ENCODE measurements at places on chromosomes 2 and 18.

GRCh38 chr2:30305235-30305634, 73.9 kb downstream of the LBH start:
- no peak for DNase-seq

DNA sequence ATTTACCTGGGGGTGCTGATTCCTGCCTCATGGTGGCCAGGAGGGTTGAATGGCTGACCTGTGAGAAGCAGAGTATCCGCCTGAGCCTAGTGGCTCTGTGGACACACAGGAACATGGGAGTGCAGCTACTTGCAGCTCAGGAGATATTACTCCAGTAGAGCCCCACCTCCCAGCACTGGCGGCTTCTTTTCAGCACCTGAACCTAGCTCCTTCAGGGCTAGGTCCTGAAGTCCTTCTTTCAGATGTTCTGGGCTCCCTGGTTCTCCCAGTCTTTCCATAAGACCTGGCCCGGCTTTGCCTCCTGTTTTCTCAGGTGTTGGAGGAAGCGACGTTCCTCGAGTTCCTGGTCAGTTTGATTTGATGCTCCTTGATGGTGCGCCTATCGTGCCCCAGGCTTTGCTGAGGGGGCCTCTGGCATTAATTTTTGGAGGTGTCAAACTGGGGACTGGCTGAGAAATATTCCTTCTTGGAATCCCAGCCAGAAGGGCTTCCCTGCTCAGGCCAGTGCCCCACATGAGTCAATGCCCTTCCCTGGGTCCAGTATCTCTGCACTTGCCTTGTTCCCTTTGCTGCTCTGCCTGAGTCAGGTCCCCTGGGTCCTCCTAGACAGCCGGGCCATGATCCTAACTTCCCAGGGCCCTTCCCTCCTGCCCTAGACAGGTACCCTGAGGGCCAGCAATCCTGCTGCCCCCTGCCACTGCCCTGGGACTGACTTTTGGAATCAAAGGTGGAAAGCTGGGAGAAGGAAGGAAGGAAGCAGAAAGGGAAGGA, 110.7 kb upstream of the HAAO start:
- DNase-seq = no peak

DNA sequence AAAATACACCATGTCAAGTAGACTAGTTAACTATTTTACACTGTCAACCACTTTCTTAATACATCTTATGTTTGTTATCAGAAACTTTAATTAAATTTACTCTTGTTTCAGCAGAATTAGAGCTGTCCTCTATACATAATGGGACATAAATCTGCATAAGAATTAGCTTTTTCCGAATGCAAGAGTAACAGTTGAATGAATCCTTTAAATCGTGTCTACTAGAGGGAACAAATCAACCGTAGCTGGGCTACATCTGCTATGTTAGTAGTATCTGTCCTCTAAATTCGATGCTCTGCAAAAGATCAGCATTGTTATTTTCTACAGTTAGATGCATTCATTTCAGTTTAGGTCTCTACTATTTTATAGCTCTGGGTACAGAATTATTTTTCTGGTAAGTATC, 1090.6 kb downstream of the DPP10 start:
- DNase-seq = no peak

GRCh38 chr18:25832001-25832604, 258.3 kb downstream of the SS18 start:
- peak; percentile 11 for DNase-seq

DNA sequence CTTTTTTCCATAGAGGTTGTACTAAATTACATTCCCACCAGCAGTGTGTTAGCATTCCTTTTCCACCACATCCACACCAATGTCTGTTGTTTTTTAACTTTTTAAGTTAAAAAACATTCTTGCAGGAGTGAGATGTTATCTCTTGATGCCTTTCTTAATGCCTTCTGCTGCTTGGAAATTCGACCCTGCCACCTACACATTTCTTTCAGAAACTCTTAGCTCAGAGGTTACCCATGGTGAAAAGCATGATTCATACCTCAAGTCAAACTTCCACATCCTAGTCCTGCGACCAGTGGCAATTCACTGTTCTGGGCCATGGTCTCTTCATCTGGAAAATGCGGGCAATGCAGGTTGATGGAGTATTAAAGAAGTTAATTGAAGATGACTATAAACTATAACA, 12.7 kb upstream of the HNMT start:
- DNase-seq = no peak

DNA sequence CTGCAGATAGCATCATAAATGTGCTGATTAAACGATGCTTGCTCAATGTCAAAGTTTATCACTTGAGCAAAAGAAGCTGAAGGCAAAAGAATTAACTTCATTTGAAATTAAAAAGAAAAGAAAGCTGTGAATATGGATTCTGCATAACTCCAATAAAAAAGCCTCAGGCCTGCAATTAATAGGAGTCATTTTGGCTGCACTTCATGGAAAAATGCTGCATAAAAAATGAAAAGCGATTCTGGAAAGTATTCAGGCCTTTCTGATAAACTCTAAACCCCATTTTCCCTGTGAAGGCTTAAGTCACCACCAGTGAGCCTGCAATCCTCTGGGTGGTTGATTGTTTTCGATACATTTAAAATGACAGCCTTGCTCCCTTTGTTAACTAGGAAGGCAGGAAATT, 1793.4 kb downstream of the SUCLG1 start:
- DNase-seq = no peak

DNA sequence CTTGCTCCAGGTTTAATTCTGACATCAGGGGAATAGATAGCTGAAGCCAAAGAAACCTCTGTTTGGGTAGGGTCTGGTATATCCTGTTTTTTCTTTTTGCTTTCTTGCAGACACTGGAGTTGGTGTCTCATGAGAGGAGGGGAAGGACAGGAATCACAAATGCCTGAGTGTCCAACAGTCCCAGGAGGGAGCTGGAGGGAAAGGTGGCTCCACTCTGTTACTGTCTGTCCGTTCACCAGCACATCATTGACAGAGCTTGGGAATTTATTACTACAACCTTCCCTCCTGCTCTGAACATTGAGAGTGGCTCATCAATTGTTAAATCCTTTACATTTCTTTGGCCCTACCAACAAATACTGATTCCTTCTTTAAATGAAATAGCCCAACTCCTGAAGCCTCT, 152.3 kb upstream of the NOSTRIN start:
- DNase-seq = no peak

DNA sequence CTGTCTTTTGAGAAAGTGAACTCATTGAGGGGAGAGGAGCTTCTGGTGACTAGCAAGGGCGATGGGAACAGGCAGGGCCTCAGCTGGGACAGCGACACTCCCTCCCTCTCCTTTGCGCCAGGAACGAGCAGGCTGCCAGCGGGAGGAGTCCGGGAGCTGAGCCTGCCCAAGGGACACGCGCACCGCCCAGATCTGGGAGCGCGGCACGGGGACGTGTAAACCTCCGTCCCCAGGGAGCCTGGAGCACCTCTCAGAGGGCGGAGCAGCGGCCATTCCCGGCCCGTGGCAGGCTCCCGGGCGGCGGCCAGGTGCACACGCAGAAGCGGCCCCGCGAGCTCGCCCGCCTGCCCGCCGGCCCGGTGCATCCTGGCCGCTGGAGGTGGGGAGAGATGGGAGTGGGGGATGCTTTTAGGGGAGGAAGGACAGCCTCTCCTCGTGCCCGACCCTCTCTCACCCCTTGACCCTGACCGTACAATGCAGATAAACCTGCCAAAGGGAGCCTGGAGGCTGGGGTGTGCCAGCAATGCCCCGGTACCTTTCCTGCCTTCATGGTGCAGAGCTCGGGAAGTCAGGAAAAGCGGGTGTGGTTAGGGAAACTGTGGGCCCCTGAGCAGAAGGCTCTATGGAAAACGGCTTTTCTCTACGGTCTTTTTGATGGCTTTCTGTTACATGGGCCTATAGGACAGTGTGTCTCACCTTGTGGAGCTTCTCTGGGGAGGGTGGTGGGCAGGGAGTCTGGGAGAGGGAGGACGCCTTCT, 2.2 kb downstream of the AQP4 start:
- no peak for DNase-seq

DNA sequence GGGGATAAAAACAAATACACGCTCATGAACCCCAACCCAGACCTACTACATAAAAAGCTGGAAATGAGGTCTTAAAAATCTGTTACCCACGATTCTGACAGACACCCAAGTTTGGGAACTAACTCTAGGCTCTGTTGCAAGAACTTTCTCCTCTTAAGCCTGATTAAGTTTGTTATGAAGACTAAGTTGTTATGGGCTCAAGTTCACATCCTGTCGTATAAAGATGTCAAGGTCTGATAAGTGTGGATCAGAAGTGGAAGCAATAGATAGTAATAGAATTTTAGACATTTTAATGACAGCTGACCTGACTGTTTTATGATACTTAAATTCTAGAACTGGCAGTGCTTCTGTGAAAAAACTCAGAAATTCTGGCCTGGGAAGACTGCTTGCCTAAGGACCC, 43.2 kb downstream of the LPIN2 start:
- no peak for DNase-seq
